ENCODE measurements at places on chromosomes 13 and 19.

DNA sequence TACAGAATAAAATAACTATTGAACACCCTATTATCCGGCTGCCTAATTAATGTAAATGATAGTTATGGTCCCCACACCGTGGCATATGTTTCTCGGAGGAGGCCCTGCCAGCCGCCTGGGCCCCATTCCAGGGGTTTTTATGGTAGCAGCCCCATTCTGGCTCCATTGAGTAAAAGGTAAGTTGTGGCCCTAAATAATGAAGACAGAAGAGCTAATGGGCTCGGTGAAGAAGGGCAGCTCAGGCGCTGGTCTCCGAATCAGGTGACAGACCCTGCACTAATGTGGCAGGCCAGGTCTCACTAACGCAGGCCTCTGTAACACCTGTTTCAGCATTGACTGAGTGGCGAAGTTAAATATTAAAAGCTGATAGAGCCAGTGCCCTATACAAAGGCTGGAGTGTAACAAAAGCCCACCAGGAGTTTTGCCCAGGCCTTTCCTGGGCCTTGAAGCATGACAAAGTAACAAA lies 19.1 kb downstream of the POP4 start:
- no peak for DNase-seq

DNA sequence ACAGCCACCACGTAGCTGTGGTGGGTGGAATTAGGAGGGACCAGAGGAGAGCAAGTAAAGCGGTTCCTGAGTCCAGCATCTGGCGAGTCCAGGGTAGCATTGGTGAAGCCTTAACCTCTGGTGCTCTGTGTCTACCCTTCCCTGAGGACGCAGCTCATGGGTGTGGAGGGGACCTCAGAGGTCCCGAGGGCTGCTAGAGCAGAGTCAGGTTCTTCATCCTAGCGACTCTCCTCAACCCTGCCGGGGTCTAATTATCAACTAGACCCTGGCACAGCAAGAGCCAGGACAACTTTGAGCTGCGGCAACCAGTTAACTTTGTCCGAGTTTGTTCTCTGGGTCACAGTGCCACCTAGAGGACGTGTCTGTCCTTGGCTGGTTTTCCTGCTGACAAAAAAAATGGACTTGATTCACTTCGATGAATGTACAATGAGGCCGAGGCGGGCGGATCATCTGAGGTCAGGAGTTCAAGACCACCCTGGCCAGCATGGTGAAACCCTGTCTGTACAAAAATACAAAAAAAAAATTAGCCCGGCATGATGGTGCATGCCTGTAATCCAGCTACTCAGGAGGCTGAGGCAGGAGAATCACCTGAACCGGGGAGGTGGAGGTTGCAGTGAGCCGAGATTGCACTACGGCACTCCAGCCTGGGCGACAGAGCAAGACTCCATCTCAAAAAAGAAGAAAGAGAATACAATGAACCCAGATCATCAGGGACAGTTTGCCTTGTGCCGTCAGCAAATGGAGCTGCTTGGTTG lies 25.0 kb downstream of the TSSK6 start:
- DNase-seq = peak; percentile 67

DNA sequence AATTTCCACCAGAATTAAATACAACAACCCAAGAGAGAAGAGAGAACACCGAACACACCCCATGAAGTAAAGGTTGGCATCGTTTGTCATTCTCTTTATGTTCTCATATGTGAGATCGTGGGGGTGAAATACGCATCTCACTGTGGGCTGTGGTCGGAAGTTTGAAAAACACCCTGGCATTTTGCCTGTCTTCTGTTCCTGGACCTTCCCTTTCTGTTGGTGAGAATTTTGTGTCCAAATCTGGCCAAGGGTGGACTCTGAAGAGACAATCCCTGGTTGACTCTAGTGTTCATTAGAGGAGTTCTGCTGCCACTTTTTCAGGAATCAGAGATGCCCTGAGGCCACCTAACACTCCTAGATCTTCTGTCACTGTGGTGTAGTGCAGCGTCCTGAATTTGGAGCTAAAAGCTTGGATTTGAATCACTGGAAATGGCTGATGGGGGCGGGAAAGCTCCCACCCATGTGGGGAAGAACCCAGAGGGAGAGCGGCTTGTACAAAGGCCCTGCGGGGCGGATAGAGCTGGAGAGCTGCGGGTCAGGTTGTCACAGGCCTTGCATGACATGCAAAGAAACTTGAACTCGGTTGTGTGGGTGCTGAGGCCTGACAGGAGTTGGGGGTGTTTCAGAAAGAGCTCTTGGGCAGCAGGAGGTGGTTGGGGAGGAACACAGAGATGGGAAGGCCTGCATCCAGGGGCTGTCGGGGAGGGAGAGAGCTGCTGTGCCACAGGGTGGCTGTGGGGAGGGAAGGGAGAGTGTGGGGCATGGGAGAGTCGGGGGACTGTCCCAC lies 11.1 kb upstream of the SPATA13 start:
- no peak for DNase-seq

DNA sequence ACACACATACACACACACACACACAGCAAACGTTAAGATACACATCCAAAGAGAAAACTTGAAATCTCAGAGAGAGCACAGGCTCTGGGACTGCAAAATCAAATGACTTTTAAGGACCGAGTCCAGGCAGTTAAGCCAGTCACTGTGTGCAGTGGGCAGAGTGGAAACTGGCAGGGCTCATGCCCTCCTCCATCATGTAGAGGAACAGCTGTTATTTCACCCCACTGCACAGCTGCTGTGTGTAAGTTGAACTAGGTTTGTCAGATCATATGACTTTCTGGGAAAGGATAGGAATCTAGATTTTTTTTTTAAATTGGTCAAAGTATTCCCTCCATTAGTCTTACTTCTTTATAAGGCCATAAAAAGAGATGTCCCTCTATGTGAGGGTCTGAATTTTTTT lies 1002.1 kb downstream of the UQCRFS1 start:
- no peak for DNase-seq

DNA sequence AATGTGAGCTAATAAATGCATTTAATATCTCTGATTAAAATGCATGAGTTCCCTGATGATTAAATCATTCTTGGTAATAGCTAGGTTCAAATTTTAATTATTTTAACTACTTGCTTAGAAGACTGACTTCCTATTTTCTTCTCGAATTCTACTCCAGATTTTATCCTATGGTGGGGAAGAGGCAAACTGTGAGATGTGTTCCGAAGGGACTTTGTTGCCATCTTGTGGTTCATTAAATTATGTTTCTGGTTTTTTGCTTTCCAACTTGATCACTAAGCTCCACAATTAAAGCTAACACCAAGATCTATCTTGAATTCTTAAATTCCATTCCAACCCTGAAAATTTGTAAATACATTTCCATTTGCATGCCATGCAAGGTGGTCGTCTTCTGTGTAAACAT lies 538.4 kb upstream of the PCDH20 start:
- DNase-seq = no peak

Data from stimulated activated CD8-positive, alpha-beta memory T cell treated with anti-CD3 and anti-CD28 coated beads, Interleukin-4, amount 100 ng/mL, for 1 hour (primary cell).